Renal cortex interstitium (tissue), 15 donors: ENCODE measurements at places on chromosomes 7 and 10. TPM values are rescaled to one million over a fixed set of nuclear protein-coding genes. Genes with fewer than 3 reads are reported as not detected.

The GIGYF1 gene
- 46.5 TPM for polyA plus RNA-seq

The OPN1SW gene
- 1.7 TPM for polyA plus RNA-seq

The H2BK1 gene
- not detected for polyA plus RNA-seq

DNA sequence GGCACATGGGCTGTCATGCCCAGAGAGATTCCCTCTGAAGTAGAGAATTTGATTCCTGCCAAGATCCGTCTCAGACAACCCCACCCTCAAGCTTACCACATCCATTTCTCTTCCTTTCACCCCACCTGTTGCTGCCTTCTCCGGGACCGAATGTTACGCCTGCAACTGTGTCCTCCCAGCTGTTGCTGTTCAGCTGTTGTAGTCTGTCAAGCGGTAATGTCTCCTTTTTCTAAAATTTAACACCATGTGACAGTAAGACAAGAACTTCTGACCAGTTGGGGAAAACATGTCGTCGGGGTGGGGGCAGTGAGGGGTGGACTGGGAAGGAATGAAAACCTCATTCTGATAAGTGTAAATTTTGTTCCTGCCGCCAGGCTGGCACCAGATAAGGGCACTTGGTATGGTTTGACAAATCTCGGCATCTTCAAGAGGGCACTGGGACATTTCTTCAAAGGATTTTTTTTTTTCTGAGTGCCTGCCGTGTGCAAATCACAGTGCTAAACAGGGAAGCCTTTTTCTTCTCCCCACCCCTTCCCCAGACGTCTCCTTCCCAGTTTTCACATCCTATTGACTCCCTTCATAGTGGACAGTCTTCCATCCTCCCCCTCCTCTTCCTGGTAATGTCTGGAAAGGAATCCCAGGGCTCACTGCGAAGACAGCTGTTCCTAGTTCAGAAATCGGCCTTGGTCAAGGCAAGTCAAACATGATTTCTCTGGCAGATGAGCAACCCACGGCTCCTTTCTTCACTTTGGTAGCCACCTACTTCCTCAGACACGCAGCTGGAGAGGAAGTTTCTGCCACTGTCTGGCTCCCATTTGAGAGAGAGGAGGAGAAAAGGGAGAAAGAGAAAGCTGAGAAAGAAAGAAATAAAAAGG, 5.0 kb upstream of the CELF2 start:
- no peak for DNase-seq

DNA sequence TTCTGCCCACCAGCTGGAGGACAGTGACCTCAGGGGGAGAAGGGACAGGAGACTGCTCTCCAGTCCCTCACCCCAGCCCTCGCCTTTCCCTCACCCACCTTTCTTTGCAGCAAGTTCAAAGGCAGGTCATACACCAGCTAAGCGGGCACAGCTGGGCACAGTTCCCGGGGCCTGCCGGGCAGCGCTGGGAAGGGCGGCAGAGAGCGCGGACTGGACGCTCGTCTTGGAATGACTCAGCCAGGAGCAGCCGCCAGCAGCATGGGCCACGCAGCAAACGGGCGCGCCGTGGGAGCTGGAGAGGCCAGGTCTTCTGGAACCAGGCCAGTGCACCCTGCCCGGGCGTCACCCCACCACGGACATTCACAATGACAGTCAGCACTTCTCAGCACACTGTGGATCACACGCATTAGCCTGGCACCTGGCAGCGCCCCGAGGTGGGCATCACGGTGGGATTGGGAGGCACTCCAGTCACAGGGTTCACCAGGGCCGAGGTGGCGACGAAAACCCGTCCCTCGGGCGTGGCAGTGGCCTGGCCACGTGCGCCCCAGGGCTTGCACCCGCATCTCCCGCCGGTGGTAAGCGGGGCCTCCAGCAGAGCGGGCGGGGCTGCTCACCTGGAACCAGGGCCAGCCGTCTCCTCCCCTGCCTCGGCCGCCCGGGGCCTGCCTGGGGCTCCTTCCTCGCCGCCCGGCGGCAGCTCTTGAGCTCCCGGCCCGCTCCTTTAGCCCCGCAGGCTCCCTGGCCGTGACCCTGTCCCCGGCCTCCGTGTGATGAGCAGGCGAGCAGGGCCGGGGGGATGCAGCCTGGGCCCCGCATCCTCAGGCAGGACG, 29.0 kb upstream of the WDFY4 start:
- no peak for DNase-seq
